ENCODE measurements at places on chromosomes 4 and X.

DNA sequence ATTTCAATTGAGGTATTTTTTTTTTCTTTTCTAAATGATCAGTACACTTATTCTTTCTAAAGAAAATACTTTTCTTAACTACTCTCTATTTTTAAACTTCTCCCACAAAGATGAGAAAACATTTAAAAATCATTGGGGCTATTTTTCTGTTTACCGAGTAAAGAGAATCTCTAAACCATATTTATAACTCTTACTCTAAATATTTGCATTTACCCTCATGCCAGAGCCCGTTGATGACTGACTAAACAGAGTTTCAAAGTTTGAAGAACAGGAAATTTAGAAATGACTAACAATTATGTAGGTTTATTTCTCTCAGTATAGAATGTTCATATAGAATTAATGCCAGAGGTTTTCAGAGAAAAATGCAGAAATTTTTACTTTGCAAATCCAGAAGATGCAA, 2.7 kb upstream of the ALB start:
- DNase-seq = no peak

- DNase-seq = no peak
These were observed 11.5 kb downstream of the RASGEF1B start for GRCh38 chr4:81460191-81460701.

DNA sequence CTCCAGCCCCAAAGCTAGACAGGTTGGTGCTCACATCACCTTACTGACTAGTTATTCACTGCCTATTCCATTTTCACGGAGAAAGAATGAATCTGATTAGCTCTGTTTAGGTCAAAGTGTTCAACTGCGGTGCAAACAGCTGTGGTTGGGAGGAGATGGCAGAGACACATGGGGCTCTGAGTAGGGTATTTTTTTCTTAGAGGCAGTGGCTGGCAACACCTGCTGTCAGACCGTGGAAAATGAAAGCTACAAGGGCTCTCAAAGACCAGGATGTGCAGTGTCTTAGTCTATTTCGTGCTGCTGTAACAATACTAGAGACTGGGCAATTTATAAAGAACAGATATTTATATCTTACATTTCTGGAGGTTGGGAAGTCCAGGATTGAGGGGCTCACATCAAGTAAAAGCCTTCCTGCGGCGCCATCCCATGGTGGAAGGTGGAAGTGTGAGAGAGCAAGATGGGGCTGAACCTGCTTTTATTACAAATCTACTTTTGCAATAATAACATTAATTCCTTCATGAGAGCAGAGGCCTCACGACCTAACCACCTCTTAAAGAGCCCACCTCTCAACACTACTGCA, 10.6 kb downstream of the NYX start:
- no peak for DNase-seq

- DNase-seq = no peak
These were observed 61.9 kb downstream of the HOPX start for GRCh38 chr4:56619160-56619559.

GRCh38 chr4:187811591-187811990, 184.0 kb upstream of the ZFP42 start:
- DNase-seq = no peak

DNA sequence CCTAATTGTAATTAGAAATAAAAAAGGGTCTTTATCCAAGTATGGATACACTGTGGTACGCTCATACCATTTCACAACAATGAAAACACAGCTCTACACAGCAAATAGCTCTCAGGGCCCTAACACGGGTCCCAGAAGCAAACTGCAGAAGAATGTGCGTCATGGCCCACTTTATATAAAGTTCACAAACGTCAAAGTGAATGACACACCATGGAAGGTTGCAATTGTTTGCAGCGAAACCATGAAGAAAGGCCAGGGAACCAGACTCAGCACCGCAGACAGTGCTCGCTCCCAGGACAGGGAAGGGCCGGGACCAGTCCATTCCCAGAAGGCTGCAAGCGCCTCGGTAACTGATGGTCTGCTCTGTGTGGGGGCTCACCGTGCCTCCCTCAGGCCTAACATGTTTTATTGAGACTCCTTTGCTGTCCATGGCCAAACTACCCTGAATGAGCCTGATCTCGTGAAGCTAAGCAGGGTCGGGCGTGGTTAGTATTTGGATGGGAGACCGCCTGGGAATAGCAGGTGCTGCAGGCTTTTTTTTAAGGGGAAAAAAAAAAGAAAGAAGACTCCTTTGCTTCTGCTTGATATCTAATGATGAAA, 47.8 kb downstream of the ACOX3 start:
- no peak for DNase-seq

DNA sequence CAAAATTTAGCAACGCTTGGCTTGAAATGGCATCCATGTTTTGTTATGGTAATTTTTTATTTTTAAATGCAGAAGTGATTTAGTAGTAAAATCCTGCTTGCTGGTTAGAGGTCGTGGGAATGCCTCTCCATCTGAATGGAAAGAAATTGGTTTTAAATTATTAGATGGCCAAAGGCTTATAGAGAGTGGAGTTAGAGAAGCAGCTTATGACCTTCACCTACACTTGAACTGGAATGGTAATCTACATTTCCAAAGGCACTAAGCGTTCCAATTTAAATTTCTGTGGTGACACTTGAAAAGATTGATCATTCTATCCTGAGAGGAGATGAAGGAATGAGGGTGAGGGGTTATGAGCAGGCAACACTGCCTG, 280.7 kb downstream of the RAPGEF2 start:
- no peak for DNase-seq

DNA sequence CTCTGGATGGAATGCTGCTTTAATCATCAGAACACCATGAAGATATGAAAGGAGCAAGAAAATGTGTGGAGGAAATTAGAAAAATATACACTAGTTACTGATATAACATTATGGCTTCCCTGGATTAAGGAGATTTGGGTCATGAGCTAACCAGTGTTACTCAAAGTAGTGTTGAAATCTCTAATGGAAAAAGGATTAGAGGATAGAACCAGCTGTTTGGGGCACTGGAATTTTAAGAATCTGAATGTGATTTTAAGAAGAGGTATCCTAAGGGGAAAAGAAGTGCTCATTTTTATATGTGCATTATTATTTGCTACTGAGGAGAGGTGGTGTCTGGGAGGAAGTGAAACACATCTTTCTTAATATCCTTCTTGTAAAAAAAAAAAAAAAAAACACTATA, 164.1 kb upstream of the PPARGC1A start:
- DNase-seq = no peak

DNA sequence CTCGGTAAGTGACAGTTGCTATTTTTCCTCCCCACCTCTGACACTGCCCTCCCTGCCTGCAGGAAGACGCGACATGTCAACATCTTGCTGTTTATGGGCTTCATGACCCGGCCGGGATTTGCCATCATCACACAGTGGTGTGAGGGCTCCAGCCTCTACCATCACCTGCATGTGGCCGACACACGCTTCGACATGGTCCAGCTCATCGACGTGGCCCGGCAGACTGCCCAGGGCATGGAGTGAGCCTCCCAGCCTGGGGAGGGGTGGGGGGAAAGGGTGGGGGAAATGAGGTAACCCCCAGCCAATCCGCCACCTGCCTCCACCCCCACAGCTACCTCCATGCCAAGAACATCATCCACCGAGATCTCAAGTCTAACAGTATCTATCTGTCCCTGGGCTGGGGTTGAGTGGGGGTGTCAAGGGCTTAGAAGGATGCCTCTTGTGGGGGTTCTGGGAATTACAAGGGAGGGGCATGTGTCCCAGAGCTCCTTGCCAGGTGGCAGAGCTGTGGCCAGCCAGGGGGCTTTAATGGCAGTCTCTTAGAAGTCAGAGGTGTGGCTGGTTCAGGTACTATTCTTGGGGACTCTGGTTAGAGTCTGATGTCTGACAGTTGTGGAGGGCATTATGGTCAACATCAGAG, 7.8 kb downstream of the ARAF start:
- DNase-seq = peak; percentile 40

DNA sequence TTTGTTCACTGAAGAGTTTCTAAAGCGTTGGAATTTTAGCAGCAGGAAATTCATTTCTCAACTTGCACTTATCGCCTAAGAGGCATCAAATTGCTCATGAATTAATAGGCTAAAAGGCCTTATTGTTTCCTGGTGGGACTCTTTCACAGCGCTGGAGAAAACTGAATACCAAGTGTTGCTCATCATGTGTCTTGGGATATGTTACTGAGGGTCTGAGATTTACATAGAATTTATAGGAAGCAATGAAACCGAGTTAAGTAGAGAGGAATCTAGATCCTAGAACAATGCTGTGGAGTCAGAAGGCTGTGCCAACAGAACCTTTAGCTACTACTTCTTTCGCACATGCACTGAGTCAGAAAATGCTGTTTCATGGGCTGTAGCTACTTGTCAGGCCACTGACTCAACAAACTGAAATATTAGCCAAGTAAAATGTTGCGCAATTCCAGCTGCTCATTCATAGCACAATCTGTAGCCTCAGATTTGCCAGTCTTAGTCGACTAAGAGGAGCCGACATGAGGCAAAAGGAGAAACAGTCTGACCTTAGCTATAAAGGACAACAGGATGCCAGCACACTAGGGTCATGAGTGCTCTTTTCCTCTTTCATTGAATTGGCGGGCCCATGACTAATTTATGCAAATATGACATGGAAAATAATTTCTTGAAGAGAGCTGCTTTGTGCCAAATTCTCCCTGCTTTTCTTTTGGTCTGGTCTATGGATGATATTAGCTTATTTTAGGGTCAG, 35.9 kb upstream of the CXCL8 start:
- DNase-seq = no peak

DNA sequence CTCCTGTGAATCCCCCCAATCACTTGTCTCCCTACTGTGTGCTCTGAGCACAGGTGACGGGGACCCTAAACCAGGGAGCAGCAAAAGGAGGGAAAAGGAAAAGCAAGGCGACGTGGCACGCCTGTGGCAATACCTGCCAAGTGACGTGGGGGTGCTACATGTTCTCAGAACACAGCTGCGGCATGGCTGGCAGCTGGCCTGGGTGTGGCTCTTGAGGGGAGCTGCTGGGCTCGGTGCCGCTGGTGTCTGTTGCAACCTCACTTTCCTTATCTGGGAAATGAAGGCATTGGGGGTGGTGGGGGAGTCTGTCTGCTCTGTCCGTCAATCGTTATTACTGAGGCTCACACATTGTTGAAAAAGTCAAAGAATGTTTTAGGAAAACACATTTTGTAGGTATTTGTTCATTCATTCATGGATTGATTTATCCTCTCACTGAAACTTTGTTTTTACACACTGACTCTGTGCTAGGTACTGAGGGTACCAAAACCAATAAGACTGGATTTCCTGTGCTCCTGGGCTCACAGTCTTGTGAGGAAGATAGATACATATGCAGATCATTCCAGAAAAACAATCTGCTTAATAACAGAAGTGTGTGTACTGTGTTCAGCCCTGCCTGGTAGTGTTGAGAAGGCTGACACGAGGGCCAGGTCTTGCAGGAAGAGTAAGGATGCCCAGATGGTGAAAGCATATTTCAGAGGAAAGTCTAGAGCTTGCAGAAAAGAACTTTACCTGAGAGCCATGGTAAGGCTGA, 217.6 kb downstream of the PTTG2 start:
- DNase-seq = peak; percentile 63

- DNase-seq = no peak
These were observed 93.0 kb upstream of the ANK2 start for GRCh38 chr4:112956484-112956896.
